SK-MEL-5 (cell line): ENCODE measurements at places on chromosomes 7 and 10. TPM values are rescaled to one million over a fixed set of nuclear protein-coding genes. Genes with fewer than 3 reads are reported as not detected.

The CFAP70 gene
- total RNA-seq: 0.40 and 0.51 TPM in 2 replicates

The CADPS2 gene
- total RNA-seq: 38.5 and 40.8 TPM in 2 replicates

The HOXA1 gene
- 5.6 TPM in 2 replicates for total RNA-seq

The GLCCI1 gene
- 3.2 and 3.9 TPM in 2 replicates for total RNA-seq

The SLC26A5 gene
- total RNA-seq: not detected in 2 replicates

The PTPRN2 gene
- 0.16 TPM in 1 of 2 replicates, not detected in the other for total RNA-seq

The CNPY1 gene
- total RNA-seq: not detected in 2 replicates

The KCP gene
- total RNA-seq: 0.03 and 0.13 TPM in 2 replicates

The SPDYE16 gene
- total RNA-seq: not detected in 2 replicates

DNA sequence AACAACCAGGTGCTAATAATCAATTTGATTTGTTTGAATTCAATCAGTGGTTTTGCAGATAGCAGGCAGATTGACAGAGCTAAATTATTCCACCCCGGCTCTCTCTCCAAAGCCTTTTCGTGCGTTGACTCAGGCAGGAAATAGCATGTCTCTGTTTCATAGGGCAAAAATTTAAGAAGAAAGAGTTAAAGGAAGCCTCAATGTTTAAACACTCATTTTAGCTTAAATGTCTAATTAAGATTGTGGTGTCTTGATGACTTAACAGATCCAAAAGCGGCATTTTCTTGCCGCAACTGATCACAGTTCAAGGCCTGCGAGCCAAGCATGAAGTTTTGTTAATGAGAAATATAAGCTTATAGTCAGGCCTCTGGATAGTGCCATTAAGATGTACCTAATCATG lies 1051.1 kb upstream of the AUTS2 start:
- DNase-seq: no peak

- DNase-seq: peak; percentile 85
These were observed 97.2 kb downstream of the JAZF1 start for GRCh38 chr7:28083164-28083997.

- DNase-seq: no peak
These were observed 10.7 kb downstream of the LDB1 start for GRCh38 chr10:102109166-102110116.

- DNase-seq: peak; percentile 56
These were observed 93.2 kb downstream of the ADK start for GRCh38 chr10:74244097-74244685.

DNA sequence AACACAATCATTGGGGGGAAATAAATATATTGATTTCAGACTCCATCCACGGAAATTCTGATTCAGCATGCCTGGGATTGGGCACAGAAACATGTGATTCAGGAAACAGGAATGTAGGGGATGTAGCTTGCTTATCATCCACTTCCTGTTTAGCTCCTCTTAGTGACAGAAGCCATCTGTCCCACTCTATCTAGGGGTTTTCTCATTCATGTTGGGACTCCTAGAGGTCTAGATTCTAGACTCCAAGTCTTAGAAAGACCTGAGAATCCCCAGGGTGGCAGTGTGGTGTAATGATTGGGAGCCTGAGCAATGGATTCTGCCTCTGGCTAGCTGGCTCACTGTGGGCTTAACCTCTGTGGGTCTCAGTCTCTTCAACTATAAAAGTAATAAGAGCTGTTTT lies 67.9 kb downstream of the CDK1 start:
- DNase-seq: peak; percentile 23

DNA sequence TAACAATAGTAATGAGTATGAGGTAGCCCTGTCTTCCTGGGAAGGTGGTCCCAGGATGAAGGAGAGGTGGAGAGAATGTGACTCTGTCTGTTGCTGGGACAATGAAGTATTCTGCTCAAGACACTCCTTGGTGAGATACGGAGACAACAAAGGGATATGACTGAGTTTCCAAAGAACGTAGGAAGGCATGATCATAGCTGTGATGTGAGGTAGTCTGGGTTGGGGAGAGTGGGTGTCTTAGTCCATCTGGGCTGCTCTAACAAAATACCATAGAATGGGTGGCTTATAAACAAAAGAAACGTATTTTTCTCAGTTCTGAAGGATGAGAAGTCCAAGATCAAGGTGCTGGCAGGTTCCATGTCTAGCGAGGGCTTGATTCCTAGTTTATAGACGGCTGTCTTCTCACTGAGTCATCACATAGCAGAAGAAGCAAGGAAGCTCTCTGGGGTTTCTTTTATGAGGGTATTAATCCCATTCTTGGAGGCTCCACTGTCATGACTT lies 84.9 kb upstream of the RHOBTB1 start:
- no peak for DNase-seq

DNA sequence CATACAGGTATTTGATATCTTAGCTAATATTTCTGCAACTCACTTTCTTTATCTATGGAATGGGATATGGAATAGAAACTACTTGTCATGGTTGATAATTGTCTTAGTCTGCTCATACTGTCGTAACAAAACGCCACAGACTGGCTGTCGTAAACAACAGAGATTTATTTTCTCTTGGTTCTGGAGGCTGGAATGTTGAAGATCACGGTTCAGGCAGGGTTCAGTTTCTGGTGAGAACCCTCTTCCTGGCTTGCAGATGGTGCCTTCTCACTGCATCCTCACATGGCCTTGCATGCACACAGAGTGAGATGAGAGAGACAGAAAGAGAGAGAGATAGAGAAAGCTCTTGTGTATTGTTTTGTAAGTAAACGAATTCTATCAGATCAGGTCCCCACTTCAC lies 332.7 kb upstream of the MAGI2 start:
- no peak for DNase-seq

DNA sequence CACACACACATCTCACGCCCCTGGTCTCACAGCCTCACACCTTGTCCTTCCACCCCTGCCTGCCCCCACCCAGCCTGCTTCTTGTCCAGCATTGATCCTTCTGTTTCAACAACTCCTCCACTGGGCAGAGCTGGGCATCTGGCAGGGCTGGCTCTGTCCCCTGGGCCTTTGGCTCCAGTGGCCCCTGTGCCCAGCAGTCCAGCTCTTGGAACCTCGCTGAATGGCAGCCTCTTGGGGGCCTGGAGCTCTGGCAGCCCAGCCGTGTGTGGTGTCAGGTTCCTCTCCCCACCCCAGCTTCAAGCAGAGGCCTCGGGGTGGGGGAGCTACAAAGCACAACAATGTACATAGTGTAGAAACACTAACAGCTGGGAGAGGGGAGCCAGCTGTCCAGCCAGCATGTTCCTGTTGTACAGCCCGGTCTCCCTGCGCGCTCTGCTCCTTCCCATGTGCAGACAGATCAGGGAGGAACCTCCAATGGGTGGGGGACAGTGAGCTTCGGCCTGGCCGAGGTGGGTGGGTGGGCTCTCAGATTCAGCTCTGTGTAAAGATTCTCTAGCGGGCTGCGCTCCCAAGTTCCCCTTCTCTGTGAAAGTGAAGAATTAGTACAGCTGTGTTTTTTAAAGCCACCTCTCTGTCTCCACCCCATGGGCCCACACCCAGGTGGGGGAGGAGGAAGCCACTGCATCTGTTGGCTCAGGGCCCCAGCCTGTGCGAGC lies 19.4 kb downstream of the ZMIZ2 start:
- no peak for DNase-seq

DNA sequence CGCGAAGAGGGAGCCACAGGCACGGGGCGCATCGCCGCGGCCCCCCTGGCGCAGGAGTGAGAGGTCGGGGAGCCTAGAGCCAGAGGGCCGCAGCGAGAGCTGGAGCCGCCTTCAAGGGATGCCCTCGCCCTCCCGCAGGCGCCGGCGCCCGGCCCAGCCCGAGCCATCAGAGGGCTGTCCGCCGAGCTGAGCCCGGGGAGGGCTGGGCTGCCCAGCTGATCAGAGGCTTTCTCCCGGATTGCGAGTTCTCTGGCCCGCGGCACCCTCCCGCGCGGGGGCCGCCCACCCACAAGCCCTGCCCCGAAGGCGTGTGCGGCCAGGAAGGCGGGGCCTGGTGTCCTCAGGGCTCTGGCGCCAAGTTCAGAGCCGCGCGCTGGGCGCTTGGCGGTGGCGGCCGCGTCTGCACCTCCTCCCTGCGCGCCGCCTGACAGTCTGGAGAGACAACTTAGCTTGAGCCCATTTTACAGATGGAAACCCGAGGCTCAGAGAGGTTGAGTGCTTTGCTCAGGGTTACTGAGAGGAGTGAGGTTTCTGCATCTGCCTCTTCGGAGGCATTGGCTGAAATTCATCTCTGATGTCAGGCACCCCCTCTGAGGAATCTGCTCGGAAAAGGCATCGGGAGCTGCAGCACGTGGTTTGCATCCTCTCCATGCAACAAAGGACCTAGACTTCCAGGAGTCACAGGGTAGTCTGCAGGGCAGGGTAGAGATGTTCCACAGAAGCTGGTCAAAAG lies 3.8 kb upstream of the ANTXRL start:
- DNase-seq: peak; percentile 17

DNA sequence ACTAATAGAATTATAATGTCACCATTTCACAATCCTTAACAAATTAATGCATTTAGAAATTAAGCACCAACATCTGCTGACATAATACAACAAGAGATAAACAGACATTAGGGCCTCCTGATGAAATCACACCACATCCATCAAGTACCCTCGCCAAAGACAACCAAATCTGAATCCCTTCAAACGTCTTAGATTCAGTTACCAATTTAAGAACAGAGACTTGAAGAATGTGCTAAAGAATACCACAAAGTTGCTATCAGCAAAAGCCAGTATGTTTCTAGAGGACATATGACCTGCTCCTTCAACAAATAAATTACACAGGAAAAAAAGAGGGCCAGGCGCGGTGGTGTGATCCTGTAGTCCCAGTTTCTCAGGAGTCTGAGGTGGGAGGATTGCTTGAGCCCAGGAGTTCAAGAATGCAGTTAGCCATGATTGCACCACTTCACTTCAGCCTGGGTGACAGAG lies 144.5 kb downstream of the REEP3 start:
- no peak for DNase-seq

DNA sequence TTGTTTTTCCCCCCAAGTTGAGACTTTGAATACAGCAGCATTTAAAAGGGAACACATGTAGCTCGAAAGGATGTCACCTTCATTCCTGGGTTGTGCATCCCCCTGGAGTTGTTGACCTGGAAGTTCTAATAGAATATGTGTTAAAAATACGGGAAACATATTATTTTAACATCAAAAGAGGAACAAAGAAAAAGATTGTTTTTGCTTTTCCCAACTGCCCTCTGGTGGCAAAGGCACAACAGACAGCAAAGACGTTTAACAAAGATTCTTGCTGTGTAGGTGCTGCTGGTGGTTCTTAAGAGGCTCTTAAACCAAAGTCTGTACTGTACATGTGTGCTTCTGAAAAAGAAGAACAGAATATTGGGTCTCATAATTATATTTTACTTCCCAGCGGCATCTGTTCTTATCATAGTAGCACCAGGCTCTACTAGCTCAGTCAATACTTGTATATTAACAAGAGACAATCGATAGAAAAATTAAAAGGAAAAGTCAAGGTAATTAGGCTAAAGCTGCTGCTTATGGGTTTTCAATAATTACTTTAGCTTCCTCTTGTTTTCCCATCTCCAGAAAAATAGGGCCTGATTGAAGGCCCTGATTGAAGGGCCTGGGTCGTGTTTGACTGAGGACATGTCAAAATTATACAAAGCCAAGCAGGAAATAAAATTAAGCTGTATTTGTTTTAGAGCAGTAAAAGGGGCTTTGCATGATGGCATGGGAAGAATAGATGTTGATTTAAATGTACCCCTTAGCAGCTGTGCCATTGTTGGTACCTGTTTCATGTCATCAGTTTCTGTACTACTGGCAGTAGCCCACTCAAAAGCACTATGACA lies 384.2 kb upstream of the LRGUK start:
- peak; percentile 71 for DNase-seq

GRCh38 chr10:2700626-2701305 lies 366.6 kb upstream of the PFKP start:
- DNase-seq: no peak

- DNase-seq: peak; percentile 4
These were observed 12.8 kb downstream of the ANKRD22 start for GRCh38 chr10:88838766-88839350.

GRCh38 chr10:106919871-106920282 lies 244.6 kb downstream of the SORCS1 start:
- DNase-seq: no peak

- DNase-seq: no peak
These were observed 4.4 kb downstream of the SH2D4B start for GRCh38 chr10:80542053-80542452.
